Gastrocnemius medialis (tissue), 4 donors: ENCODE measurements at places on chromosomes 5 and 9.

DNA sequence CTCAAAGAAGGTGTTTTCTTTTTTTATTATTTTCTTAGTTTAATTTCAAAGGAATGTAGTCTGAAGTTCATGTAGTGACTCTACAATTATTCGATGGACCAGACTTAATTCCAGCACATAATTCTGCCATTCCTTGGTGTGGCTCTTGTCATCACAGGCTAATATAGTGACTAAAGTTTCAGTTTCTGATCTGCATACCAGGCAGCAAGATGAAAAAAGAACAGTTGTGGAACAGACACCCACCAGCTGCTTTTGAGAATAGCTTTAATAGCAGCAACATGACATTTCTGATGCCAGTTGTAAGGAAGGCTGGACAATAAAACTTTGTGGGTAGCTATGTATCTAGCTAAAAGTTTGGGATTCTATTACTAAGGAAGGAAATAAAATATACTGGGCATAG, 676.3 kb upstream of the GRAMD2B start:
- no peak for DNase-seq

- DNase-seq = no peak
Measured at GRCh38 chr9:124695280-124695890, 75.7 kb downstream of the NR6A1 start.

DNA sequence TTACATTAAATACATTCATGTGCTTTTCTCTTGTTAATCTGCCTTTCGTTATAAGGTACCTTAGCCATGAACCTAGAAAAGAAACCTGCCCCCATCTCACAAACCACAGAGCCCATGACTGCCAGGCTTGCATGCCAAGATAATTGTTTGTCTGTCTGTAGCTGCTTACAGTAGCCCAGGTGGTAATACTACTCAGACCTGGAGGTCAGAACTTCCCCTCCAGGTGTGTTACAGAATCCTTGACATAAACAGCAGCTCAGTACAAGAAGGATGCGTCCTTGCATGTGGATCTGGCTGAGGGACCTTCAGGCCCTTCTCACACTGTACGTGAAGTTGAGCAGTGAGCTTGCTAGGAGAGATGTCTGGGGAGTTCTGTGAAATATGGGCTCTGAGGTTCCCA, 291.4 kb downstream of the CSNK1G3 start:
- no peak for DNase-seq

- DNase-seq = no peak
Measured at GRCh38 chr5:2465383-2465782, 286.1 kb downstream of the IRX2 start.

DNA sequence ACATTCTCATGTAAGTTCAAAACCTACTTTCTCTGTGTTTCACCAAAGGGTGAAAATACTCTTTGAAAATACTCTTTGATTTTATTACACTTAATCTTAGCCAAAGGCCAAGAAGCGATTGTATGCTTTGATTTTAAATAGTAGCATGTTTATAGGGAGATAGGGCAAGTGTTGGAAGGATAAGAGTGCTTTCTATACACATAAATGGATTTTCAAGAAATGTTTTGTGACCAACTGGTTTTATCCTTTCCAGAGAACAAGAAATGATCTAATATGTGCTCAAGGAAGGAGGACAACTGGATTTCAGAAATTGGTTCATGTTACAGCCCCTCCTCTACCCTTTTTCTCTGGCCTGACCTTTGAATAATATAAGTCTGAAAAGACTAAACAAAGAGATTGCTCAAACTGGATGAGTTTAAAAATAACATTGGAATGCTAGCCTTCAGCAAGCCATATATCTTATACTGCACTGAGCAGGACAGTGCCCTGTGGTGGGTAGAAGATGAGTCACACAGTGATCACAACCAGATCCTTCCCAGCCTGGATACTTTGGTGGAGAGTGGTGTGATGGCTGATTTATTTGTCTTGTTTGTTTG, 13.1 kb downstream of the PALM2AKAP2 start:
- no peak for DNase-seq

- no peak for DNase-seq
Measured at GRCh38 chr9:126722922-126723806, 81.7 kb upstream of the ZBTB43 start.

DNA sequence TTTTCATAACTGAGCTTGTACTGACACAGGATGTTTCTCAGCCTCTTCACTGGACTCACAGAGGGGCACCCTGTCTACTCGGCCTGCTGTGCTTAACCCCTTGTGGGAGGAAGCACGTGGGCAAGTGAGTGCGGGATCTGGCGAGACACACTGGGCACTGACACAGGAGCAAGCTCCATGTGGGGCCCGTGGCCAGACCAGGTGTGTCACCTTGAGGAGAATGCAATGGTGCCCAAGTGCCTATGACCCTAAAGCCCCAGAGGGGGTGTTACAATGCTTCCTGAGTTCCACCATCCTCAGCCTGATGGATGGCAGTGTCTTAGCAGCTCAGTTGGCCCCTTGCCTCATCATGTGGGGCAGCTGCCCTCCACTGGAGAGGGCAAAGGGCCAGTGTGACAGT, 128.9 kb downstream of the ALDH1A1 start:
- DNase-seq = no peak

DNA sequence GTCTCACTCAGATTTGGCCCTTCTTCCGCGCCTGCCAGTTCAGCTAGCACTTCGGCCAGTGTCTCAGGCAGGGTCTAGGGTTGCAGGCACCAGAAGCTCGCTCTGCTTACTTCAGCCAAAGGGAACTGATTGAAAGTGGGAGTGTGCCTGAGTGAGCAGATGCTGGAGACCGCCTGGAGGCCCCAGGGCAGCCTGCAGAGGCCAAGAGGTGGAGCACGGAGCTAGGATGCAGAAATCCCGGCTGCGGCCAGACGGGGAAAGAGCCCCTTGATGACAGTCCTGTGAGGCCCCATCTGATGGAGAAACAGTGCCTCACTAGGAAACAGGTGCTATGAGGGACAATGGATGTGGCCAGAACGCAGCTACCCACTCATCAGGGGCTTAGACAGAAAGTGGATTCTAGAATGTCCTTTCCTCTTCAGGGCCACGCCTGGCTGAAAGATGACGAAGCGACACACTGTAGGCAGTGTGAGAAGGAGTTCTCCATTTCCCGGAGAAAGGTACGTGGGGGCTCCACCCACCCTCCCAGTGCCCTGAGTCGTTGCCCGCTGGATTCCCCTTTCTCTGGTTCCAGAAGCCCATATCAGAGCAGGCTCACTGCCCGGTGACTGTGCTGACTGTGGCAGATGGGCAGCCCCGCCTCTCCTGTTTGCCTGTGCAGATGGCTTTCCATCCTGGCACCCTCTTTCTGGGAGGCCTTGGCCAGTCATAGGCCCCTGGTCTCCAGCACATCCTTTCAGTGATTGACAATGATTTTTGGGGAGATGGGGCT, 16.1 kb downstream of the HNRNPH1 start:
- peak; percentile 25 for DNase-seq

GRCh38 chr5:34672196-34672595, 16.1 kb downstream of the RAI14 start:
- no peak for DNase-seq

DNA sequence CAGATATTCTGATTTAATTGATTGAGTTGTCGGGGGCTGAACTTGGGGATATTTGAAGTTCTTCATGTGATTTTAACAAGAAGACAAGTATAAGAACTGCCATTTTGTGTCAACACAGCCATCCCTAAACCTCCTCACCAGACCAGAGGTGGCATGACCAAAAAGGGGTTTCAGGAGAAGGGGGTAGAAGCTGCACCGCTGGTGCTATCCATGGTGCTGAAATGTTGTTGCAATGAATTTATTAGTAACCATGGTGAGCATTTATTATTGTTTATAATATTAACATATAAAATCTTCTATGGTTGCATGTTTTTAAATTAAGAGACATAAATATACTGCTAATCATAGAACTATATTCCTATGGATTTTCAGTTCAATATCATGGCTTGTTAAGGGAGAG, 72.3 kb downstream of the GNA14 start:
- no peak for DNase-seq

DNA sequence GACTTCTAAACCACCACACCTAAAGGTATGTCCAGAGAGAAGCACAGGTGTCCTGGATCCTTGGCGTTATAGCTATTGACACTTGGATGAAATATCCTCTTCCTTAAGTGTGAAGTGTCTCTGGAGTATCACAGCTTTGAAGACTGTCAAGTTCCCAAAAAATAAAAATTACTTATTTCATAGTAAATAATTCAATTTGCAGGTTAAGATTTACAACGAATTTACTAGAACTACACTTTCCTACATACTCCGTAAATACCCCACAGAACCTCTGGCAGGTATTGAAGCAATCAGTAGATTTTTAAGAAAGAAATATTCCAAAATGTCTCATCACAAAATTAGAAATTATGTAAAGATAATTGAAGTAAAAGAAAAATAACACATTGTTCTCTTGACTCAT, 27.1 kb upstream of the POC5 start:
- DNase-seq = no peak

- no peak for DNase-seq
Measured at GRCh38 chr5:163889369-163889768, 383.9 kb downstream of the MAT2B start.
